ENCODE measurements at places on chromosomes 1 and 21.

DNA sequence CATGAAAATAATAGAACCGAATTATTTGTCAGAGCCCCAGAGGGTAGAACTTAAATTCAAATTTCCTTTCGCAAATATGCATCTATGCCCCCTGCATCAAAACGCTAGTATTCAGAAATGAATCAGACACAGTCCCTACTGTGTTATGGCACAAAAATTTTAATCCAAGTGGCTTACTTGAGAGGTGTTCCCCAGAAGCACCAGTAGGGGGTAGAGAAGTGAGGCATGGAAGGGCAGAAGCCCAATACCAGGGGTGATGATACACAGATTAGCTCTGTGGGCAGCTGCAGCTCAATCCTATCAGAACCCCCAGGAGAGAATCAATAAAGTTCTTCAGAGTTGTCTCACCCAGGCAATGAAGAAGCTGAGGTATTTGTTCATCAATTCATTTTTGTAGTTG is 342.2 kb downstream of the OMA1 start:
- DNase-seq, result no peak

DNA sequence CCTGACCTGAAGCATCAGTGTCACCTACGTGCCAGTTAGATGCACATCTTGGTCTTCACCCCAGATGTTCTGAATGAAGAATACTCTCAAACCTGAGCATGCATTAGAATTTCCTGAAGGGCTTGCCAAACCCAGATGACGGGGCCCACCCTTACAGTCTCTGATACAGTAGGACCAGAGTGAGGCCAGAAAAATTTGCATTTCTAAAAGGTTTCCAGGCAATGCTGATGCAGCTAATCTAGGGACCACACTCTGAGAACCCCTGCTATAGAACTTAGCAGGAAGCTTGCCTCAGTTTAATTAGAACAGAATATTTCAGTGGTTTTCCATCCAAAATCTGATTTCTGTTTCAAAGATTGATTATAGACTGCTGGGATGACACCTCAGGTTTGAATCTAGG is 9.9 kb upstream of the CTBS start:
- no peak for DNase-seq

GRCh38 chr1:27491748-27492700 is 2.1 kb upstream of the WASF2 start:
- peak; percentile 80 for DNase-seq

- DNase-seq, result no peak
Measured at GRCh38 chr21:42097860-42098454, 26.8 kb downstream of the UMODL1 start.

DNA sequence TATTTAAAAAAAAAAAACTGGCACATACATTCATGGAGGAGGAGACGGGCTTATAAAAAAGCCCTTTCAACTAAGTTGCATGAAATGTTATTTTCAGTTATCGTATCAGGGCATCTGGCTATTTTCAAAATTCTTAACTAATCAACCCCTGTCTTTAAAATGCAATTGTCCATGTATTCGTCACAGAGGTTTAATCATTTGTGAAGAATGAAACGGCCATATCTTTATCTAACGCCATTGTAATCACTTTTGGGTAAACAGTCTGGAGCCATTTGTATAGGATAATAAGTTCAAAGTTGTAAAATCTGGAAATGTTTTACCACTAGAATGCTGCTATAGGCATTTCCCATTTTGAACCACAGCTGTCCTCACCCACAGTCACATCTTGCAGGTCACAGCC is 30.4 kb downstream of the SLC30A10 start:
- DNase-seq, result no peak

DNA sequence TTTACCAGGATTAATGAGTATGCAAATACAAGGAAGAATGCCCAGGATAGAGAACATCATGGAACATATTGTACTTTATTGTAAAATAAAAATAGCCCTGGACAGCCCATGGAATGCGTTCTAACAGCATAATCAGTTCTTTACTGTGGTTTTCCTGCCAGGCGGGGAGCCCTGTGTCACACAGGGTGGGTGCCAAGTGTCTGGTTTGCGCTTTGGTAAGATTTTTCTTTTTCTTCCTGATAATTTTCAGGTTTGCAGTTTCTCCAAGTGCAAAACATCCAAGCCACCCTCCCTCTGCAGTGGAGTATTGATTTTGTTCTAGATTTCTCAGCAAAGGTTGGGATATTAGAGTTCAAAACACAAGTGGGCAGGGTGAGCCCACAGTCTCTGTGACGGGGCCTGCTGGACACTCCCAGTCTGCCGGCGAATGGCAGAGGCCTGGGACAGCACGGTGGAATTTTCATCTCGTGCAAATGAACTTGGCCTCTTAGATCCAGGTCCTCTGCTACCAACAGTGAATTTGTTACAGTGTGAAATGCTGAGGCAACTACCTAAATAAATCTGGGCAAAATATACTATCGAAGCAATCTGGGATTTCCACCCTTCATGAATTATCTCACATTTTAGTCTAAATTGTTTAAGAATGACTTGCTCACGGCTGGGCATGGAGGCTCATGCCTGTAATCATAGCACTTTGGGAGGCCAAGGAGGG is 15.6 kb upstream of the KCNJ15 start:
- no peak for DNase-seq

- peak; percentile 80 for DNase-seq
Measured at GRCh38 chr1:203504400-203505250, 10.7 kb downstream of the OPTC start.

DNA sequence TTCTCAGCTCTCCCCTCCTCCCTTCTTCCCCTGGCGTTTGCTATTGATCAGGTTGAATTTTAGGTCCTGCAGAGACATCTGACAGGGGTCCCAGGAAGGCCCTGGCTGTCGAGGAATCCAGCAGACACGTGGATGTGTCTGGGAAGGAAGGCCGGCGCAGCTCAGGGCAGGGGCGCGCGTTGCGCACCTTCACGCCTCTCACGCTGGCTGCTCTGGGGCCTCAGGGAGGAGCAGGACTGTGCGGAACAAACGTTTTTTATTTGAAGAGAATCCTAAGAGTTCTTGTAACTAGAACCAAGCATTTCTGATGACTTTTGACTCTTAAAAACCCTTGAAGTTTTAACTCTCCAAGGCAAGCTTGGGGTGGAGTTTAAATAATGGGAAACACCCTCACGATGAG is 54.2 kb downstream of the SLC37A1 start:
- DNase-seq, result no peak

GRCh38 chr1:214017191-214017982 is 29.6 kb downstream of the PROX1 start:
- no peak for DNase-seq

DNA sequence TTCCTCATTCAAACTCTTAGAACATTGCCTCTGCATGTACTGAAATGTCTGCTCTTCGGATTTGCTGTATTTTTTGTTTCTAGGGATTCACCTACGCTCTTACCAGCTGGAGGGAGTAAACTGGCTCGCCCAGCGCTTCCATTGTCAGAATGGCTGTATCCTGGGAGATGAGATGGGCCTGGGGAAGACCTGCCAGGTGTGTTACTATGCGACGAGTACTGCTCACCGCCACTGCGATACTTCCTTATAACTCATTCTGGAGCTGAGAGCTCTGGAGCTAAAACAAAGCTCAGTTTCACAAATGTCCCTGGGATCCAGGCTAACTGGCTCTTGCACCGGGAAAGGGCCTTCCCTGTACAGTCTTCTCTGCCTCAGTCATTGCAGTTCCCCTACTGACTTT is 10.1 kb downstream of the CHD1L start:
- no peak for DNase-seq

DNA sequence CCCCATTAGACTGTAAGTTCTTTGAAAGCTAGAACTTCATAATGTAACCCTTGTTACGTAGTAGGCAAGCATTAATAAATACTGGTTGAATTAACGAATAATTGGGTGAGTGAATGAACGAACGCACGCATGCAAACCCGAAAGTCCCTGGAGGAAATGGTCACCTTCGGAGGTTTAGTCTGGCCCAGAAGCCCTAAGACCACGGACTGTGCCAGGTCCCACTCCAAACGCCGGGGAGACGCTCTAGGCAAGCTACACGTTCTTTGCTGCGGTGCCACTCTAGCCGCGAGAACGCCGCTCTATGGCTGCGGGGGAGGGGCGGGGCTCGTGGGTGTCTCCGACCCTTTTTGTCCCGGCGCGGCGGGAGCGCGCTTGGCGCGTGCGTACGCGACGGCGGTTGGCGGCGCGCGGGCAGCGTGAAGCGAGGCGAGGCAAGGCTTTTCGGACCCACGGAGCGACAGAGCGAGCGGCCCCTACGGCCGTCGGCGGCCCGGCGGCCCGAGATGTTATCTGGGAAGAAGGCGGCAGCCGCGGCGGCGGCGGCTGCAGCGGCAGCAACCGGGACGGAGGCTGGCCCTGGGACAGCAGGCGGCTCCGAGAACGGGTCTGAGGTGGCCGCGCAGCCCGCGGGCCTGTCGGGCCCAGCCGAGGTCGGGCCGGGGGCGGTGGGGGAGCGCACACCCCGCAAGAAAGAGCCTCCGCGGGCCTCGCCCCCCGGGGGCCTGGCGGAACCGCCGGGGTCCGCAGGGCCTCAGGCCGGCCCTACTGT is at the start of gene KDM1A:
KDM1A (plus strand) TSS at position 375 of the 769 bp plus-strand sequence; CDS start at position 504, 129 bp downstream.
- DNase-seq, result peak; percentile 95

- DNase-seq, result peak; percentile 41
Measured at GRCh38 chr1:19445417-19446342, 39.7 kb downstream of the CAPZB start.

GRCh38 chr1:61013189-61013945 is 69.0 kb upstream of the NFIA start:
- no peak for DNase-seq

- no peak for DNase-seq
Measured at GRCh38 chr1:54347955-54348699, 58.1 kb downstream of the SSBP3 start.

DNA sequence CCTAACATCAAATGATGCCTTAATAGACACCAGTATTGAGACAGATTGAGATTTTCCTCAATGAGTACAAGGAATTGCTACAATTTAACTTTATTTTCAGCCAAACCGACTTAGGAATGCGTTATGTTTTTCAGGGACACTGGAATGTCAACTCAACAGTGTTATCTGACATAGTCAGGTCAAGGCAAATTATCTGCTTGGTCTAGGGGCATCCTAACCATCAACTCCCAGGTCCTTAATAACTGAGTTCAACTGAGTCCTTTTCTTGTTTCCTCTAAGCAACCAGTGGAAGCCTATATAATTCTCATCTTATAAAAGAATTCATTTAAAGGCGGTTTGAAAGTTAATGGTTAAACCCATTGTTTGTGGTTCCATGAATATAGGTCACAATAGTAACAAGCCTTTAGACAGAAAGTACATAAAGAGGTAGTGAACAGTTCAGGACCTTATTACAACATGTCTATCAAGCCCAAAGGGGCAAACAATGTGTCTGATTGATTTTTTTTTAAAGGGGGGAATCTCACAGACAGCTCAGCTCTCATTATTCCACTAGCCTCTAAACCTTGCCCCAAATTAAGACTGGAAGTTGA is 32.3 kb upstream of the NR5A2 start:
- DNase-seq, result no peak

- DNase-seq, result no peak
Measured at GRCh38 chr1:248842781-248843331, 4.8 kb downstream of the ZNF672 start.

- no peak for DNase-seq
Measured at GRCh38 chr1:154533952-154534844, 24.3 kb downstream of the UBE2Q1 start.

DNA sequence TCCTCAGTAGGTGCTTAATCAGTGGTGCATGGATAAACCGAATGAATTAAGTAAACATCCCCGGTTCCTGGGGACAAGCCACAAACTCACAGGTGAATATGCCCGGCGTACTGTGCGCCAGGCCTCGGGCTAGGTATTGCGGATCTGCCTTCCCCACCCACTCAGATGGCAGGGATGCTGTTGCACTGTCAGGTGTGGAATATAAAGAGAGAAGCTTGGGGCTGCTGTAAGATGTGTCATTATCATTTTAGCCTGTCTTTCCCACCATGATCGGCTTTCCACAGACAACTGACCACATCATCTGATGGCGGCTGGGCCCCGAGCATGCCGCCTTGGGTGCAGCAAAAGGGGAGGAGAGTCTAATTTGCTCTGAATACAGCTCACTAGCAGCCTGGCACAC is 45.4 kb upstream of the LRP8 start:
- DNase-seq, result no peak

DNA sequence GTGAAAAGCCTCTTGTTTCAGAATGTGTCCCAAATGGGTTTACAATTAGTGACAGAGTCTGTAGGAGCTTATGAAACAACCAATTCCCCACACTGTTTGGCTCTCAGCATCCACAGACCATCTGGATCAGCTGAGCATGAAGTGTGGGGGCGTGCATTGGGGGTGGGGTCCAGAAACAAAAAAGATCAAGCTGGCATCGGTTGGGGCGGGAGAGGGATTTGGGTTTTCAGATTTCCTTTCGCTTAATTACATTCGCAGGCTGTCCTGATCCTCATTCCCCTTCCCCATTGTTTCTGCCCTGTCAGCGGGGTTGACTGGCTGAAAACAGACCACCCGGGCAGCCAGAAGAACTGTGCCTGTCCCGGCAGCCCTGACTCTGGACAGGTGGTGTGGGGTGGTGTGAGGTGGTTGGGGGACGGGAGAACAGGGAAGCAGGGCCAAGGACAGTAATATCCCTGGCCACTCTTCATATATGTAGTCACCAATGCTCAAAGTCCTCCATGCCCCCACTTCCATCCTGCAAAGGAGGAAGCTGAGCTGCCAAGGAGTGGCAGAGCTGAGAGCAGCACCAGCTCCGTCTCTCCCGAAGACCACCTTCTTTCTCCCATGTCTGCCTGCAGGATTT is 92.0 kb downstream of the IER5 start:
- DNase-seq, result no peak

DNA sequence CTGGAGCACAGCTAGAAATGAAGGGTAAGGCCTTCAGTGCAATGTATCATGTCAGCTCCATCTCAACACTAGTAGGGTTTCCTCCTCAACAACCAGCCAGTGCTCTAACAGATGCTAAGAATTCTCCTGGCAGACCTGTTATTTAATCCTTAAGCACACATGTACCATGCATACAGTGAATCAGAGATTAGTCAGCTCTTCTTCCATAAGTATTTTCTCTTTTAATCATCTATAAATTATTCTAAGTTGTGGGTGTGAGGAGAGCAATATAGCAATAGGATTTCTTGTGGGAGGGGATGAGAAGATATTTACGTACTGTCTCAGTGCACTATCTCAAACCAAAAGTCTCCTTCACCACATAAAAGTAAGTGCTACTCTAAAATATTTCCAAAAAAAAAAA is 95.3 kb downstream of the COP1 start:
- DNase-seq, result no peak

DNA sequence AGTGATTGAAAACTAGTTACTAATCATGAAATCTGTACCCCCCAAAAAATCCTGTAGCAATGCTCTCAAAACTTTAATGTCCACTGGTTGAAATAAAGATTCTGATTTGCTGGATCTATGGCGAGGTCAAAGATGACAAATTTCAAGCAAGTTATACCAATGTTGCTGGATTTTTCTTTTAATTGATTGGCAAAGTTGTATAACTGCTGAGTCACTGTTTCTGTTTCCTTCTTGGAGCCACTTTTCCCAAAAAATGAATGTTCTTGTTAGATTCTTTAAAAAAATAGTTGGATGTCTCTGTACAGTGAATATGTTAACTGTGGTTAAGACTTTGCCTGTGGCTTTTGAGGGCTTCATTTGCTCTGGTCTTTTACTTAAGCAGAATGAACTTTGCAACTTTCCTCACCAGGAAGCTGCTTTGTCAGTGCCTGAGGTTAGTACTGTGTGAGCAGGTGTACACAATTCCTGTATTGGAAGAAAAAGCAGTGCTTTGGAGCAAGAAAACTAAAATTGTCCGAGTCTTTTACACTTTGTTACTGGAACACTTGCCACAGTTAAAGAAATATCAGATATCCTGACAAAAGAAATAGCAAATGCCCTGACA is 1211.9 kb downstream of the MRPL39 start:
- no peak for DNase-seq
